ENCODE measurements at places on chromosomes 13 and 19.

DNA sequence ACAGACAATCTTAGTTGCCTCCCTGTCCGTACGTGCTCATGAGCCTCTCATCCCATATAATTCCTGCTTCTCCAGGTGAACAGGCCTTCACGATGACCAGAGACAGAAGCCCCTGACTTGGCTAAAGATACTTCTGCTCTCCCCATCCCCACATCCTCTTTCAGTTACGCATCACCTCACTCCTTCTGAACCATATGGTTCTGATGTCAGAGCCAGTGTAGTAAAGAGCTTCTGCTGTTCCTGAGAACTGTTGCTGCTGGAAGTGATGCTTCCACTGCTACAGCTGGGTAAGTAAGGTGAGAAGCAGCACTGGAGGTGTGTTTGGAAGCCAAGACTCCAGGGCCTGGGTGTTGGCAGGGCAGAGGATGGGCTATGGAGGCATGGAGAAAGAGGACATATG, 12.9 kb downstream of the SIGLECL1 start:
- no peak for DNase-seq

DNA sequence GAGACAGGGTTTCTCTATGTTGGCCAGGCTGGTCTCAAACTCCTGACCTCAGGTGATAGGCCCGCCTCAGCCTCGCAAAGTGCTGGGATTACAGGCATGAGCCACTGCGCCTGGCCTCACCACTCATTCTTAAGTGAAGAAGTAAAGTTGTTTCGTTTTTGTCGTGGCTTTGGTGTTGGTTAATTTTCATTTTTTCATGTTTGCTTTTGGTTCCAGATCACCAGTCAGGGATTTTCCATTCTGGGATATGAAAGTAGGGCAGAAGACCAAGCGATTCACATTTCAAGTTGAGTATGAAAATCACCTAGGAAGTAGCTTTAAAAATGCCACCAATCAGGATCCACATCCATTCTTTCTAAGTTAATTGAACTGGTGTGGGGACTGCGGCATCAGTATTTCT, 289.9 kb downstream of the DIAPH3 start:
- DNase-seq = no peak

GRCh38 chr13:109412283-109412901, 374.0 kb downstream of the IRS2 start:
- no peak for DNase-seq

GRCh38 chr13:91824416-91824815, 426.0 kb downstream of the GPC5 start:
- DNase-seq = no peak

All from T follicular helper cell (primary cell).